ENCODE measurements at places on chromosomes 6 and 20. TPM values are rescaled to one million over a fixed set of nuclear protein-coding genes. Genes with fewer than 3 reads are reported as not detected.

- no peak overlapping the region for H3K4me3 ChIP-seq
- no peak for DNase-seq
- H3K27ac ChIP-seq = peak overlapping the region; percentile 17
- no peaks in the 10 kb centered on the region for H3K36me3 ChIP-seq
- peaks cover 18% of the 10 kb centered on the region for H3K4me1 ChIP-seq
Observed at GRCh38 chr20:5731753-5732366, 18.3 kb upstream of the SHLD1 start.

GRCh38 chr6:158674342-158675131, 24.7 kb downstream of the SYTL3 start:
- H3K27ac ChIP-seq = no peak overlapping the region
- no peaks in the 10 kb centered on the region for H3K27me3 ChIP-seq
- no peaks in the 10 kb centered on the region for H3K4me1 ChIP-seq
- DNase-seq = no peak

DNA sequence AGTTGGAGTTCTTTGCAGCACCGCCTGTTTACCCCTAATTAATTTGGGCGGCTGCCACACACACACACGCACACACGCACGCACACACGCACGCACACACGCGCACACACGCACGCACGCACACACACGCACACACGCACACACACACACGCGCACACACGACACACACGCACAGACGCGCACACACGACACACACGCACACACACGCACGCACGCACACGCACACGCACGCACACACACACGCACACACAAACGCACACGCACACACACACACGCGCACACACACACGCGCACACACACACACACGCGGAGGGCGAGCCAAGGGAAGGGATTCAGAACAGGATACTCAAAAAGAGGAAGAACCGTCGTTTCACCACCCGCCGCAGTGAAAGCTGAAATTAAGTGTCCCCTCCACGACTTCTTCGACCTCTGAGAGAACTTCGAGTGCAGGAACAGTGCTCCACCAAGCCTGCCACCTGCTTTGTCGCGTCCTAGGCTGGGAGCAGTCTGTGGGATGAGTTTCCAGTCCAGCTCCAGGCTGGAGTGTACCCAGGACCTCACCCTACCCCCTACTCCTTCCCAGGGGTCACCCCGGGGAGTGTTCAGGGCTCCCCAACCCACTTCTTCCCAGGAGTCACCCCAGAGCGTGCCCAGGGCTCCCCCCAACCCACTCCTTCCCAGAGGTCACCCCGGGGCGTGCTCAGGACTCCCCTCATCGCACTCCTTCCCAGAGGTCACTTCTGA, 1.1 kb downstream of the RNASET2 start:
- H3K36me3 ChIP-seq = no peaks in the 10 kb centered on the region
- H3K4me1 ChIP-seq = peaks cover 34% of the 10 kb centered on the region
- H3K4me3 ChIP-seq = peak overlapping the region; percentile 58
- no peaks in the 10 kb centered on the region for H3K27me3 ChIP-seq

- H3K27me3 ChIP-seq = no peaks in the 10 kb centered on the region
- H3K36me3 ChIP-seq = no peaks in the 10 kb centered on the region
- H3K4me1 ChIP-seq = peaks cover 9% of the 10 kb centered on the region
- DNase-seq = no peak
- no peak overlapping the region for H3K27ac ChIP-seq
- H3K4me3 ChIP-seq = no peak overlapping the region
Observed at GRCh38 chr20:10438217-10438616, 3.1 kb downstream of the SLX4IP start.

- no peak overlapping the region for H3K4me3 ChIP-seq
- no peak overlapping the region for H3K27ac ChIP-seq
- peak; percentile 63 for DNase-seq
- peaks cover 57% of the 10 kb centered on the region for H3K27me3 ChIP-seq
Observed at GRCh38 chr20:63850689-63851547, 10.4 kb upstream of the ABHD16B start.

DNA sequence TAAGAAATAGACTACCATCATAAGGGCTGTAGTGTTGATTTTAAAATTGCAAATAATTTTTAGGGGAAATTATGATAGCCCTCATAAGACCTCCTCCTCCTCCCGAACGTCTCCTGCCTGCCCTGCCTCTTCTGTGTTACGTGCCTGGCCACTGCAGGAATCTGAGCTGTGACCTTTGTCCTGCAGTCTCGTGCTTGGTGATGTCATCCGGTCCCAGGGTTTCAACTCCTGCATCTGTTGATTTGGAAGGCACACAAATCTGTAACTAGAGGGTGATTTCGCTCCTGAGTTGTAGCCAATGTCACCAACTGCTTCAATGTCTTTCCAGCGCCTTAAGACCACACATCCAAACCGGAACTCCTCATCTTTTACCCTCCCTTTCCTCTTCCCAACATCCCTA, 163.2 kb downstream of the AIG1 start:
- no peaks in the 10 kb centered on the region for H3K4me1 ChIP-seq
- DNase-seq = peak; percentile 69
- H3K27ac ChIP-seq = no peak overlapping the region
- H3K4me3 ChIP-seq = no peak overlapping the region
- H3K27me3 ChIP-seq = no peaks in the 10 kb centered on the region

DNA sequence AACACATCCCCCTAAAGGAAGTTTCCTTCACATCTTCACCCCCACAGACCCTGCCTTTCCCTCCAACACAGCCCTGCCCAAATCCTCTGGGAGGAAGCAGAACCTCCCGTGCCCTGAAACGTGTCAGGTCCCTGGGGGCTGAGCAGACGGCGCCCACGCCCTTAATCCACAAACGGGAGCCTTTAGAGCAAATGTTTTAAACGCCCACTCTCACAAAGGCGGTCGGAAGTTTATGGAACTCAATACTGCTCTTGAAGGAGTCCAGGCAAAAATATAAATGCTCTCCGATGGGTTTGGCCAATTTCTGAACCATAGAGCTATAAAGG, 237.1 kb upstream of the AFDN start:
- H3K4me1 ChIP-seq = no peaks in the 10 kb centered on the region
- H3K4me3 ChIP-seq = no peak overlapping the region
- DNase-seq = no peak
- no peaks in the 10 kb centered on the region for H3K36me3 ChIP-seq
- no peak overlapping the region for H3K27ac ChIP-seq
- H3K27me3 ChIP-seq = no peaks in the 10 kb centered on the region

The NFATC2 gene
- 11.1 TPM for total RNA-seq

The APCDD1L gene
- total RNA-seq = 0.16 TPM

The OPRL1 gene
- 0.14 TPM for total RNA-seq

The ADGRF4 gene
- total RNA-seq = 3.0 TPM

The BMP2 gene
- total RNA-seq = 109 TPM

The PRRT1 gene
- 2.7 TPM for total RNA-seq

All from transverse colon (tissue), 4 donors.